Stimulated activated CD4-positive, alpha-beta T cell treated with anti-CD3 and anti-CD28 coated beads, Interleukin-4, amount 100 ng/mL, for 24 hours (primary cell): ENCODE measurements at places on chromosomes 5 and 9.

GRCh38 chr9:122364117-122364782 lies 6.6 kb upstream of the PTGS1 start:
- no peak for DNase-seq

DNA sequence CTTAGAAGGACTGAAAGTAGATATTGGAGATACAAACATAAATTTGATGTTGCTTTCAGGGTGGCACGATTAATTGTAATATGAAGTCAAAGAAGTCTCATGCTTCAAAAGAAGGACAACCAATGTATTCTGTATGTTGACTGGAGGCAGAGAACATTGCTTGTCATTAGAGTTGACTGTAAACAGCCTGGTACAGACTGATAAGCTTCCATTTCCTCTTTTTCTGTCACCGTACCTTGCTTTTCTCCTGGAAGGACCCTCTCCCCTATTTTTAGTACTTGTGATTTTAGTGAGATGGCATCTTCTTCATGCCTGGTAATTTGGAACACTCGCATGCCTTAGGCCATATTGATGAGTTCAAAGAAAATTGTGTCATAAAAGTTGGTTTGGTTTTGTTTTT lies 809.4 kb downstream of the PRELID2 start:
- DNase-seq = no peak

GRCh38 chr5:126650463-126650862 lies 49.7 kb downstream of the PHAX start:
- no peak for DNase-seq

DNA sequence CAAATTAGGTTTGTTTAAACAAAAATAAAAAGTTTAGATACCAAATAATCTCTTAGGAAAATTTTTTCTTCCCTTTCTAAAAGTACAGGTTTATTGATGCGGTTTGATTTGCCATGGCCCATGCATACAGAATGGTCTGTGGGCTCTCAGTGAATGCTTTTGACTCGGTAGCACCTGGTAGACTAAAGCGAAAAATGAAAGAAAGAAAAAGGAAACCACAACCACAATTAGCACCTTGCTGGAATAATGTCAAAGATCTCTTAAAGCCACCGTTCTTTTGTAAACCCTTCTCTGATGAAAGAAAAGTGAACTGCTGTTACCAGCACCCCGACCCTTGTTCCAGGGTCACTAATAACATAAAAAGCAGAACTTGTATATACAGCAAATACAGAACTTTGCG lies 157.9 kb downstream of the NFIB start:
- DNase-seq = no peak

DNA sequence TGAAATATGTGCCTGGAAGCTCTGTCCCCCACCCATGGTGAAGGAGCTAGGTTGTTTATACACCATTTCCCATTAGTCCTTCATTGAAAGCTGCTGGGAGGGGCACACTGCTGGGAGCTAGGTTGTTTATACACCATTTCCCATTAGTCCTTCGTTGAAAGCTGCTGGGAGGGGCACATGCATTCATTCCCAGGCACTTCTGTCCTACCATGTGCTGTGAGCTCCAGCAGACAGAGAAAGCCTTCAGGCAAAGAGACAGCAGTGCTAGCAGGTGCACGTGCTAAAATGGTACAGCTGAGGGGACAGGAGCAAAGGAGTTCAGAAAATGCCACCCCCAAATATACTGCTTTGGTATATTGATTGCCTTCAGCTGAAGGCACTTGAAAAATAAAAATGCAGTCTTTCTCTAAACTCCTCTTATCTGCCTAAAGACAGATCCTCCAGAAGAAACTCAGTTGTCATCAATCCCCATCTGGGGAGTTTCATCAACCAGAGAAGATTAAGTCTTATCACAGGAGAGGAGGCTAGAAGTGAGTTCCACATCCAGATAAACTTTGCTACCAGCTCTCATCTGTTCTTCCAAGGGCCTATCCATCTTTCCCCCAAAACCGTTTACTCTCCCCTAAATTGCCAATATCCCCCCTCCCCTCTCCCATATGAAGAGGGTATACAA lies 27.7 kb upstream of the DAPK1 start:
- no peak for DNase-seq
